GM19239 (cell line): ENCODE measurements at places on chromosomes 2 and 18.

GRCh38 chr2:11777066-11777782, 30.8 kb downstream of the LPIN1 start:
- DNase-seq = no peak

- DNase-seq = no peak
Observed at GRCh38 chr2:30433541-30434299, 13.3 kb upstream of the LCLAT1 start.

DNA sequence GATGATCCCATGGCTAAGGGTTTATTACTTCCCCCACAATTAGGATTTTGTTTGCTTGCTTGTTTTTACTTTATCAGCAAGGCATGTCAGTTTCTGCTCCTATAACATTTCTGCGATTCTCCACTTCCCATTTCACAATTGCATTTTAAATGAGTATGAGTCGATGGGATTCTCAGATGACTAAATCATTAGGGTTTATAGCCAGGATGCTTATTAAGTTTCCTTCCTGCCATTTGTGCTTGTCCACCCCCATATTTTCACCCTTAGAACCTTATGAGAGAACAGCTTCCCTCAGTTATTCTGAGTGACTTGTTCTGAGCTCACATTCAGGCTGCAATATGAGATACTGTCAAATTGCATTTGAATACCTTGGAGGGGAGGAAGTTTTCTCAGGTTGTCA, 37.9 kb upstream of the C1GALT1C1L start:
- no peak for DNase-seq

DNA sequence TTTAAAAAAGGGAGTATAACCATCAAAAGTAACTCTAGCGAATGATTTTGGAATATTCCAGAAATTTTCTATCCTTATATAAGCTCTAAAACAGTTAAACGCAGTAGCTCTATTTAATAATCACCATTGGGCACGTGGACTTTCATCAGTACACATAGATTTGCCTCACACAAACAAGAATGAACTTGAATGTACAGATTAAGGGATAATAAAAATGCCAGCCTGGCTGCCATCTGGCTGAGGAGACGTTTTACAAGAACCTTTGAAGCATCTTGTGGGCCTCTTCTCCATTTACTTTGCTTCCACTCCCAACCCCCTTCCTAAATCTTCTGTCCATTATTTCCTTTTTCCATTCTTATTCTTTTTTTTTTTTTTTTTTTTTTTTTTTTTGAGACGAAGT, 47.2 kb downstream of the AGAP1 start:
- no peak for DNase-seq

DNA sequence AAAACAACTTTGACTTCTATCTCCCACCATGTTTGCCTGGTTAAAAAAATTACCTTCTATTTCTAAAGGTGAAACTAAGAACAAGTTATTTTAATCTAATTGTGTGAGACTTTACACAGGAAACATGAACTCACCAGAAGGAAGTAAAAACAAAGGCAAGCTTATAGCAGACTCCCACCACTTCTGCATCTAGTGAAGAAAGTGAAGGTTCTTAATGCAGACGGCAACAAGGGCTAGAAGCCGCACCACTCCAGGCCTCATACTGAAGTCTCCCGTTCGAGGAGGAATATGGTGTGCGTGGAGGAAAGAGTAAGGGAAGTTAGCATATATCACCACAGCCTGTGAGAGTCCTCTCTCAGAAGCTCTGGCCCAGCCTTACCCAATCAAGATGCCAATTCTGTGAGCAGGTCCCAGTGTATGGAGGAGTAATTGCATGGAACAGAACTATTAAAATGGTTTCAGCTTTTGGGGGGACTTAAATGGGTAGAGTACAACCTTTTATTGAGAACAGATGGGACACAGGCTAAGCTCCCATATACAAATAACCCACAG, 958.7 kb downstream of the BCL11A start:
- no peak for DNase-seq
